ENCODE measurements at places on chromosomes 1 and 21.

GRCh38 chr1:32538887-32539583 is at the start of gene ZBTB8A:
Gene ZBTB8A (plus strand): TSS chr1:32539427. CDS start chr1:32592932, 53,505 bp downstream.
- DNase-seq = peak; percentile 72

- no peak for DNase-seq
Measured at GRCh38 chr1:101317590-101317989, 80.8 kb downstream of the S1PR1 start.

GRCh38 chr1:6450943-6451373 is 15.0 kb downstream of the TNFRSF25 start:
- no peak for DNase-seq

DNA sequence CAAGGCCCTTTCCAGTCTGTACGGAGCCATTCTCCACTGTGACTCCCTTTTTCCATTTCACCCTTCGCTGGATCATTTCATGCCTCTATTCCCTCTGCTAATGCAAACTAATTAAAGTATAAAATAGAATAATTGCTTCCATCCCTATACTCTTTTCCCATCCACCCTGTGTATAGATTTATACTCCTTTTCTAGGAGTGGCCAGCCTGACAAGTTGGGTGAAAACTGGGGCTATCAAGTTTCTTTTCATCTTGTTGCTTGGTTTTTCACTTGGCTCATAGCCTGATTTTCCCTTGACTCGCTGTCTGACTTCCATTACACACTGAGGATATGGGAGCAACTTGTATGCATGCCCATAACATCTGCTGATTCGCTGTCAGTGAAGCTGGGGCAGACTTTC is 107.0 kb downstream of the PLXNA2 start:
- DNase-seq = no peak

DNA sequence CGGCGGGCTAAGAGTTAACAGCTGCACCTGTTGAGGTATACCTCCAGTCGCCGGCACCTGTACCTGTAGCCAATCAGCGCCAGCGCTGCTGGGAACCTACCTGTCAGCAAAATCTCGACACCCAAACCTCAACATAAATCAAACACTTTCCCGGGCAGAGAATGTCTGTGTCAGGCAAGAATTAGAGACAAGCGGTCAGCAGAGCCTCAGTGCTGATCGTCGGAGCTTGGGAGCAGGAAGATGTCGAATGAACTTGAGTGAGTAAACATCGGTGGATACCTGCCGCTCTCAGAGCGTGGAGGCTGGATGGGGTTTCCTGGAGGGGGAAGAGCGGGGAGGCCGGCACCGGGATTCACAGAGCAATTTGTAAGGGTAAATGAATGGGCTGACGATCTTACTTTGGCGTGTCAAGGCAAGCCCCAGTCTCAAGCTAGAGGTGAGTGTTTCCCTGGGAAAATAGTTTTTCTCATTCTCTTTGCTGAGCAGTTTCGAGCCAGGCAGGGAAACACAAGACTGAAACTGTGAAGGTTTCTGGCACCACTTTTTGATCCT is at the start of gene GRHL3:
Gene GRHL3, plus strand, starts transcription at position 46 of the 552 bp plus-strand sequence. Its CDS starts 195 bp downstream, at position 241.
- no peak for DNase-seq

- DNase-seq = no peak
Measured at GRCh38 chr1:10631811-10632593, 157.3 kb downstream of the PEX14 start.

GRCh38 chr1:15279576-15280230 is 32.7 kb downstream of the FHAD1 start:
- DNase-seq = no peak

DNA sequence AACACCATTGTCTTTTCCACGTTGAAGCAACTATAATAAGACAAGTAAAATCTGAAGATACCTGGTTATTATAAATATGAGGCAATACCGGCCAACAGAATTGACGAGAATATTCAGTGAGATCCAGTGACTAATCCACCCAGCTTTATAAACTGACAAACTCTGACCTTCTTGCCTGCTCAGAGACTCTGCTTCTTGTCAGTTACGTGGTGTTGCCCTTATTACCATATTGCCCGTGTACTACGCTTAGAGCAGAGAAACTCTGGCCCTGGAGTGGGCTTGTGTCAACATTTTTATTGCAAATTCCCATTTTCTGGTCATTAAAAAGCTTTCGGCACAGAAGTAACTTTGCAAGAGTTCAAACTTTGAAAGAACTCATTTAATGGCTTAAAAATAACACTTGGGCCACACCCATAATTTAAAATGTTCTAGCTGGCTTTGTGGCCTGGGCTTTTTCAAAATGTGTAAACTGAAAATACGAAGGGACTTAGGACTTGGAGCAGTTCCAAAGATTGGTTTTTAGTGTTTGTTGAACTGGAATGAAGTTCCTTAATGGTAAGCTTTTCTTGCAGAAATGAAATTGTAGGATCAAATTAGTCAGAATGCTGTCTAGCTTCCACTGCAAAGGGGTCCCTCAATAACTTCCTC is 266.2 kb downstream of the LMO4 start:
- no peak for DNase-seq

GRCh38 chr1:236990052-236990445 is 14.2 kb downstream of the MT1HL1 start:
- DNase-seq = no peak

GRCh38 chr1:43306688-43307457 is 6.1 kb downstream of the TIE1 start:
- DNase-seq = no peak

- no peak for DNase-seq
Measured at GRCh38 chr1:182163821-182164223, 102.3 kb upstream of the ZNF648 start.

DNA sequence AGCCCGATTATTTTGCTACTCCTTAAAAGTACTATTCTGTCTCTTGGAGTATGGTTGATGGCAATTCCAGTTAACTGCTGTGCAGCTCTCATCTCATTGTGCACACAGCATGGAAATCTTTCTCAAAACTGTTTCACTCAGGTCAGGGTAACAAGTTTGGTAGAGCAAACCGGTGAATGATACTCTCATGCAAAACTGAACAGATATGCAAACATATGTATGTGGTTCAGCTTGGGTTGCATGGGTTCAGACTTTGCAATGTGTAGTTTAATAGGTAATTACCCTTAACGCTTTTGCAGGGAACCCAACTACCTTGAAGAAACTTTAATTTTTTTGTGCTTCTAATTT is 2.2 kb downstream of the GADD45A start:
- no peak for DNase-seq

DNA sequence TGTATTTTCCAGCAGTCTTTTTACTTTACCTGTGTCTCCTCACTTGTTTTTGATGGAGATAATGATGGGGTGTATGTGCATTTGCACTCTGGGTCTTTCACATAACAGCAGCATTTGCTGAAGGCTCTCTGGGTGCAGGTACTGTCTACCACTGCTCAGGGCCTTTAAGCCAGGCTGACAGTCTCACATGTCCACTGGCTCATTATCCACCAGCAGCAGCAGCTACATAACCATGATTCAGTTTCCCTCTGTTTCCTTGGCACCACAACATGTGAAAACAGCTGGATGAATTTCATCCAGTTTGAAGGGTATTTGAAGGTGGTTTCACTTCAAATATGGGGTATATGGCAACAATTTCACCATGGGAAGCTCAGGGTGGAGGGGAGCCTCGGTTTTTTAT is 41.2 kb upstream of the ROR1 start:
- no peak for DNase-seq

DNA sequence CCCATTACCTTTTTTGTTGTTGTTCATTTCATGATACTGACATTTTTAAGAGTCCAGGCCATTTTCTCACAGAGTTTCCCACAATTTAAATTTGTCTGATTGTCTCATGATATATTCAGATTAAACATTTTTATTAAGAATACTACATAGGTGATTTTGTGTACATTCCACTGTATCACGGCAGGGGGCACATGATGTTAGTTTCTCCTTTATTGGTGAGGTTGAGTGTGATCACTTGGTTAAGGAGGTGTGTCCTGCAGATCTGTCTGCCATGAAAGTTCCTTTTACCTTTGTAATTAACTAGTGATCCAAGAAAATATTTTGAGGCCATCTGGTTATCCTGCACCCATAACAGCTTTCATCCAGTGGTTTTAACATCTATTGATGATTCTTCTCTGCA is 11.8 kb downstream of the RTCA start:
- no peak for DNase-seq

- DNase-seq = peak; percentile 16
Measured at GRCh38 chr1:107153014-107153413, 12.2 kb downstream of the NTNG1 start.
